Stomach (tissue), 19 donors: ENCODE measurements at places on chromosomes 13 and 19.

DNA sequence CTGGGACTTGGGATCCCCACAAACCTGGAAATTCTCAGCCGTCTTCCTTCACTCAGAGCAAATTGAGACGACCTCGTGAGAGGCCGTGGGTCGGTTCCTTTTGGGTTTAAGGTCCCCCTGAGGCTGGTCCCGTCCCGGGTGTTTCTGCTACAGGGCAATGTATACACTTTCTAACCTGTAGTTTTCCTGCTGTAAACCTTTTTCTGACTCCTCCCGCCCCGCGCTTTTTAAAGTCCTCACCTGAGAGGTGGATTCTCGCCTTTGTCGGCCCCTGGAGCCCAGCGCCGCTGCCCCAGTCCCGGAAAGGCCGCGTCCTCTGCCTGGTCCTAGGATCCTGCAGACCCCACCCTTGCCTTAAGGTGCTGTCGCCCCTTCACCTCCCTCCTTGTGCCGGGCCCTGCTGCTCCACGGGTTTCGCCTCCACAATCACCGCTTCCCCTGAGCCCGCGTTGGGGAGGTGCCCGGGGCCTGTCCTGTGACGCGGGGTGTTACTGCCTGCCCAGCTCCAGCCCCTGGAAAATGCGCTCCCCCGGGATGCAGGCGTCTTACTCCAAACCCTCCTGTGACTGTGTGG lies 391 bp downstream of the ZNF761 start:
- H3K4me1 ChIP-seq, result peaks cover 22% of the 10 kb centered on the region
- H3K27ac ChIP-seq, result peak overlapping the region; percentile 86
- DNase-seq, result peak; percentile 27
- peak overlapping the region; percentile 73 for H3K4me3 ChIP-seq
- H3K27me3 ChIP-seq, result no peaks in the 10 kb centered on the region

GRCh38 chr13:51925865-51926527 lies 64.2 kb downstream of the CCDC70 start:
- H3K4me1 ChIP-seq, result no peaks in the 10 kb centered on the region
- no peaks in the 10 kb centered on the region for H3K27me3 ChIP-seq
- no peak overlapping the region for H3K27ac ChIP-seq
- no peak for DNase-seq
- H3K36me3 ChIP-seq, result no peaks in the 10 kb centered on the region
- no peak overlapping the region for H3K4me3 ChIP-seq

GRCh38 chr19:522726-523125 lies 8.8 kb upstream of the CDC34 start:
- H3K4me1 ChIP-seq, result peaks cover 6% of the 10 kb centered on the region
- DNase-seq, result no peak
- H3K27ac ChIP-seq, result no peak overlapping the region
- no peak overlapping the region for H3K4me3 ChIP-seq

DNA sequence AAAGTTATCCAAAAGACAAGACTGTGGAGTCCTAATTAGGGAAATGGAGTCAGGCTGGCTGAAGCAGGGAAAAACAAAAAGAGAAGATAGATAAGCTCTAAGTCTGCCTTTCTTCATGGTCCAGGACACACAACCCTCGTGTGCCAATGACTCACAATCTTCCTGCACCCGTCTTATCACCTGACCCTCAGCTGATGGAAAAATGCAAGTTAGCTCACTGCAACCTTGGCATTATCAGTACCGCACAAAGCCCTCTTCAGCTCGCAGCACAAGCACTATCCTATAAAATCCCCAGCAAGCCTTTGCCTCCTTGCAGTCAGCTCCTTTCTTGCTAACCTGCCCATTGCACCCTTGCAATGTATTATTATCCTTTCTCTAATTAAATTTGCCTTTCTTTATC lies 4.3 kb downstream of the OR7A5 start:
- peaks cover 6% of the 10 kb centered on the region for H3K27me3 ChIP-seq
- H3K4me3 ChIP-seq, result no peak overlapping the region
- DNase-seq, result no peak

- H3K27me3 ChIP-seq, result no peaks in the 10 kb centered on the region
- H3K27ac ChIP-seq, result peak overlapping the region; percentile 64
- peaks cover 15% of the 10 kb centered on the region for H3K36me3 ChIP-seq
- peaks cover 51% of the 10 kb centered on the region for H3K4me1 ChIP-seq
Measured at GRCh38 chr13:51801631-51802099, 2.3 kb downstream of the DHRS12 start.

DNA sequence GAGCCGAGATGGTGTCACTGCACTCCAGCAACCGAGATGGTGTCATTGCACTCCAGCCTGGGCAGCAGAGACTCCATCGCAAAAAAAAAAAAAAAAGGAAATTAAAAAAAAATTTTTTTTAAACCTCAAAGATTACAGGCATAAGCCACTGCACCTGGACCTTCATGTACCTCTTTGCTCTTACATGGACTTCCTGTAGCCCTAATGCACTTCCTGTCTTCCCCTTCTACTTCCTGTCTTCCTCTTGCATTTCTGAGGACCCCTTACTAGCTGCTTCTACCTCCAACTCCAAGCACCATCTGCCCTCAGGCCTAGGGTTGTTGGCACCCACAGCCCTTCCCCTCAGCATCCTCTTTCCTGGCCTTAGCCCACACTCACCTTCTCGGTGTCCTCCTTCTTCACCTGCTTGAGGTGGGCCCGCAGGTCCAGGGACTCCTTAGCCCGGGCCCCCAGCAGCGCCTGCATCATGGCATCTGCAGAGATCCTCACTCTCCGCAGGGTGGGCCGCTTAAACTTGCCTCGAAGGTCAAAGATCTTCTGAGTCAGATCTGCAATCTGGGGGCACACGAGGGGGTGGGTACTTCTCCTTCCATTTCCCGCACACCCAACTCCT lies 3.8 kb downstream of the TNNI3 start:
- H3K4me1 ChIP-seq, result peaks cover 11% of the 10 kb centered on the region
- no peak for DNase-seq
- peaks cover 92% of the 10 kb centered on the region for H3K27me3 ChIP-seq
- H3K27ac ChIP-seq, result no peak overlapping the region

DNA sequence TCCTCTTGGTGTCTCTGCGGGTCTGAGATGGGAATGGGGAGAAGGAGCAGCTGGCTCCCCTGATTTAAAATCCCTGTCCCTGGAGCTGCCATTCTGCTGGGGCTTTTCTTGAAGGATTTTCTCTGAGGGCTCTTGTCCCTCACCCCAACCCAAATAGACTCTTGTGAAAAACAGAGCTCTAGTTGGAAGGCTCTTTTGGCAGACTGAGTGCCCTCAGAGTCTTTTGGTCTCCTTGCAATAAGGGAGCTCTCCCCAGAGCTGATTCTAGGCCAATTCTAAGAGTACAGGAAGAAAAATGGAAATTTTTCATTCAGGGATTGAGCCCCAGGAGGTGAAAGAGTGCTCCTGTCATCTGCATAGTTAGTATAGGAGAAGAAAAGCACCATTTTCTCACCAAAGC lies 238.3 kb downstream of the COG6 start:
- peaks cover 13% of the 10 kb centered on the region for H3K27me3 ChIP-seq
- no peak overlapping the region for H3K27ac ChIP-seq
- no peak overlapping the region for H3K4me3 ChIP-seq
- DNase-seq, result peak; percentile 14
- H3K4me1 ChIP-seq, result no peaks in the 10 kb centered on the region

DNA sequence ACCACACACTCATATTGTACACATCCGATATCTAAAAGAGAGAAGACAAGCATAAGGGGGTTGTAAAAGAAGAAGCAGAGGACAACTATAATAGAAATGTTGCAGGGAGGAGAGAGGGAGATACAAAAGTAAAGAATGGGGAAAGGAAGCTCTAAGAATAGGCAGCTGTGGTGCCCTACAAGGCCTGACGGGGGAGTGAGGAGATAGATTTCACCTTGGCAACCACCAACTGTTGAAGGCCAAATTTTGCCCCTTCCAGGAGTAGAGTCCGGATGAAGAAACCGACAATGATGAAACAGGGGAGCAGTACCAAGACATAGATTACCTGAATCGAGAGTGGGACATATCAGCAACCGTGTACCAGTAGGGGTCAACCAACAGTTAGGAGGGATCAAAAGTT lies 15.9 kb downstream of the SLC6A16 start:
- no peak for DNase-seq
- H3K27me3 ChIP-seq, result no peaks in the 10 kb centered on the region
- H3K4me3 ChIP-seq, result no peak overlapping the region
- peaks cover 21% of the 10 kb centered on the region for H3K36me3 ChIP-seq

GRCh38 chr19:5914946-5915781 lies 1.1 kb downstream of the CAPS start:
- peak overlapping the region; percentile 35 for H3K4me3 ChIP-seq
- peak overlapping the region; percentile 76 for H3K27ac ChIP-seq
- DNase-seq, result peak; percentile 80
- H3K4me1 ChIP-seq, result peaks cover 35% of the 10 kb centered on the region

GRCh38 chr13:94188201-94188854 lies 291.2 kb downstream of the DCT start:
- H3K27me3 ChIP-seq, result no peaks in the 10 kb centered on the region
- no peak for DNase-seq
- H3K4me1 ChIP-seq, result no peaks in the 10 kb centered on the region

DNA sequence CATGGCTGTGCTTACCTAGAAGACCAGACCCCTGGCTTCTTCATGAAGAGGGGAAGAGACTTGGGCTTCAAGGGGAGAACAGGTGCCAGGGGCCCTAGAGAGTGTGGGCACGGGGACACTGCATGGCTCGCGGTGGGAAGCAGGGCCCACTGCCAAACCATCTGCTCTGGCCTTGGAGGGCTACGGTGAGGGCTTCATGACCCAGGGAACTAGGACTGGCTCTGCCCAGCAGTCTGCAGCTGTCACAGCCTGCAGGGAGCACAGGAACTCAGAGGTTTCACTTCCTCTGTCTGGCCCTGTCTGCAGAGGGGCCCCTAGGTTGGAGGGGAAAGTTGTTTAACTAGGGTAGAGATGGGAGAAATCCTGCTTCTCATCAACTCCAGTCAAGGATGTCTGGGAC lies 4.3 kb downstream of the ERCC1 start:
- H3K4me1 ChIP-seq, result peaks cover 34% of the 10 kb centered on the region
- H3K27me3 ChIP-seq, result no peaks in the 10 kb centered on the region
- DNase-seq, result no peak
- H3K36me3 ChIP-seq, result peaks cover 20% of the 10 kb centered on the region
